ENCODE measurements at places on chromosomes 16 and 17.

GRCh38 chr17:60971515-60972369 is 294.1 kb downstream of the BCAS3 start:
- no peak for DNase-seq

DNA sequence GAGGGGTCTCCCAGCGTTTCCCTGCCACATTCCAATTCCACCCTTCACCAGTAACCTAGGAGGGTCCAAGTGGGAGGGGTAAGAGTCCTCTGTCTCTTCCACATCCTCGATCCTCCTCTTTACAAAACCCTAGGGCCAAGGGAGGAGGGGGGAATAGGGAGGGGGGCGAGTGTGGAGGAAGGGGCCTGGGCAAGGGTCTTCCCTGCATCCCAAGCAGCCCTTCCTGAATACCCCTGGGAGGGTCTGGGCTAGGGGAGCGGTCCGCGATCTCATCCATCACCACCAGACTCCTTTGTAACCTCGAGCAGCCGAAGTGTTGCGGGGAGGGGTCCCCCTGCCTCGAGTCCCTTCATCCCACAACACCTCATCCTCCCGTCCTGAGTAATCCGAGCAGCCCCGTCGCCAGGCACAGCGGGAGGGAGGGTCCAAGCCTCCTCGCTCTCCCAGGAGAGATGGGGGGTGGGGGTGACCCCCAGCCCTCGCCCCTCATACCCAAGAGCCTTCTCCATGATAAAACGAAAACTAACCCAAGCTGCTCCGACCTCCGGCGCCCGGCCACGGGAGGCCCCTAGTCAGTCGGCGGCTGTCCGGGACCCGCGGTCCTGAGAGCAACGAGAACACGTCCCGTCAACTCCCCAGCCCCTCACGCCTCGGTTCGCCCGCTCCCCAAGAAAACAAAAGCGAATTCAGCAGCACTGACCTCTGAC is 502 bp downstream of the SMPD3 start:
- no peak for DNase-seq

DNA sequence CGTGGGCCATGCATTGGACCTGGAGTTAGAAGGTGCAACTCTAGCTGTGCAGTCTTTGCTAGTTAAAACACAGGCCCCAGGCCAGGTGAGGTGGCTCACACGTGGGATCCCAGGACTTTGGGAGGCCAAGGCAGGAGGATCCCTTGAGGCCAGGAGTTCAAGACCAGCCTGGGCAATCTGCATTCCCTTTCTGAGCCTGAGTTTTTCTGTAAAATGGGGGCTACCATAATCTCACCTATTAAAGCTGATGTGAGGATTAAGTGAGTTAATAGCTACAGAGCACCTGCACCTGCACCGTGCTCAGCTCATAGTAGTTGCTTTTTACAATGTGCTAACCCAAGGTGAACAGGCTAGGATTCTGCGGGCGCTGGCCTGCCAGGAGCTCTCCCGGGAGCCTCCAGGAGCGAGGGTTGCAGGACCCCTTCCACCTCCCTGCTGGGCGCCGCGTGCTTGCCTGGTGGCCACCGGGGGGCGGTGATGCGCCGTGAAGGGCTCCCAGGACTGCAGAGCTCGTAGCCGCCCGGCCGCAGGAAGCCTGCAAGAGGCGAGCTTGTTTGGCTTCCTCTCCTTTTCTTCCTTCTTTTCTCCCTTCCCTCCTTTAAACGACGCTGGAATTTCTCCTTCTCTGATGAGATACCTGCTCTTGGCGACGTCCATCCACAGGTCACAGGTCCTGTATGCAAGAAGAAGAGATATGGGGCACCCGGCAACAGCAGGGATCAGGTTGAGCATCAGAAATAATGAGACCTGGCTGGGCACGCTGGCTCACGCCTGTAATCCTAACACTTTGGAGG is 51.3 kb downstream of the ZFP90 start:
- DNase-seq: no peak

- DNase-seq: no peak
These were observed 4.0 kb upstream of the CDH11 start for GRCh38 chr16:65125871-65126270.

DNA sequence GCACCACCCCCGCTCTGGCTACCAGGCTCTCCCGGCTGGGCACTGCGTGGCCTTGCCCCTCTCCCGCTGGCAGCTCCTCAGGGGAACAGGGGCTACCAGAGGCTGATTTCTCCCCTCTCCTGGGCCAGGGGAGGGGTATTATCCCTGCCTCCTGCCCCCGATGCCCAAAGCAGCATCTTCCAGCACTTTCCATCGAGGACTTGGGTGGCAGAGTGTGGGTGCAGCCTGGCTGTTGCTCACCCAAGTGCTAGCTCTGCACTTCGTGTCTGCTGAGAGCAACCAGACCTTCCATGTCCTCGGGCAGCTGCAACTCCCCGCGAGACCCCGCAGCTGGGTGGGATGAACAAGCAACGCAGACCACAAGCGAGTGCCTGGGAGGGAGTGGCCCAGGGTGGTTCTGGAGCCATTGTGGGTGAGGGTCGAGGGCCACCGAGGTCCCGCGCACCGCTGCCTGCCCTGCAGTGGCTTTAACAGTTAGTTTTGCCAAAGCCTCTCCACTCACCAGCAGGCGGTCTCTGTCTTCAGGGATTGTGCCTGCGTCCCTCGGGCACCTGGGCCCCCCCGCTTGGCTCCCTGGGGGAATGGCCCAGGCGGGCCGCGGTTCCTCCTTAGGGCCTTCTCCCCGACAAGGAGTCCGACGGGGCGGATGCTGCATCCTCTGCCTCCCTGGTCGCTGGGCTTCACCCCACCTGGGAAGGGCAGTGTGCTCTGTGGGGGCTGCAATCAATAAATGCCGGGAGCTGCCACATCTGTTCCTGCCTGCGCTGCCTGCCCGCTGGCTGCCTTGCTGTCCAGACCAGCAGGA is 8.4 kb downstream of the SLC25A10 start:
- no peak for DNase-seq

DNA sequence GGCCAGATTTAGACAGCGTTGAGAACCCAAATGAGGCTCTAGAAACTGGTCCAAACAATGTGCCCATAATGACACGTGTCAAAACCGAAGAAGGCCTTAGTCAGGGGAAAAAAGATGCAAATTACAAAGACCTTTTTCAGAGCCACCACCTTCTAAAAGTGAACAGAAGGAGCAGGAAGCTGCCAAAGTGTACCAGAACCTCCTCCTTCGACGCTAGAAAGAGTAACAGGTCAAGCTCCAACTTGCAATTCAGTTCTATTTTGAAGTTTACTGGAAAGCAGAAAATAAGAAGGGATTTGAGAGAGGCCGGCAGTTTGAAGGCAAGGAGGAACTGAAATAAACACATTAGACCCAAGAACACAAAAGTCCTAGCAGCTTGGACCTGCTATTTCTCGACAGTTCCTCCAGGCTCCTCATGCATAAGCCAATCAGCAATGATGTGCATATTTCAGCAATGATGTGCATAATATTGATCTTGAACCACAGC is 61.8 kb downstream of the XYLT1 start:
- no peak for DNase-seq

- DNase-seq: no peak
These were observed 199.4 kb downstream of the AATF start for GRCh38 chr17:37148156-37148555.

GRCh38 chr17:78601577-78602190 is 24.5 kb upstream of the DNAH17 start:
- DNase-seq: no peak

DNA sequence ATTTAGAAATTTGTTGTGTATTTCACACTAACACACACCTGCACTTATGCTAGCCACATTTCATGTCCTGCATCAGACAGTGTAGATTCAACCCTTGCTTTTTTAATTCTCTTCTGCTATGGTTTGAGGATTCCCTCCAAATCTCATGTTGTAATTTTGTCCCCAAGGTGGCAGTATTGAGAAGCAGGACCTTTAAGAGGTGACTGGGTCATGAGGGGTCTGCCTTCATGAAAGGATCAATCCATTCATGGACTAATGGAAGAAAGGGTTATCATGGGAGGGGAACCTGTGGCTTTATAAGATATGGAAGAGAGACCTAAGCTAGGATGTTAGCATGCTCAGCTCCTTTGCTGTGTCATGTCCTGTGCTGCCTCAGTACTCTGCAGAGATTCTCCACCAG is 1032.2 kb downstream of the CDH11 start:
- DNase-seq: no peak

DNA sequence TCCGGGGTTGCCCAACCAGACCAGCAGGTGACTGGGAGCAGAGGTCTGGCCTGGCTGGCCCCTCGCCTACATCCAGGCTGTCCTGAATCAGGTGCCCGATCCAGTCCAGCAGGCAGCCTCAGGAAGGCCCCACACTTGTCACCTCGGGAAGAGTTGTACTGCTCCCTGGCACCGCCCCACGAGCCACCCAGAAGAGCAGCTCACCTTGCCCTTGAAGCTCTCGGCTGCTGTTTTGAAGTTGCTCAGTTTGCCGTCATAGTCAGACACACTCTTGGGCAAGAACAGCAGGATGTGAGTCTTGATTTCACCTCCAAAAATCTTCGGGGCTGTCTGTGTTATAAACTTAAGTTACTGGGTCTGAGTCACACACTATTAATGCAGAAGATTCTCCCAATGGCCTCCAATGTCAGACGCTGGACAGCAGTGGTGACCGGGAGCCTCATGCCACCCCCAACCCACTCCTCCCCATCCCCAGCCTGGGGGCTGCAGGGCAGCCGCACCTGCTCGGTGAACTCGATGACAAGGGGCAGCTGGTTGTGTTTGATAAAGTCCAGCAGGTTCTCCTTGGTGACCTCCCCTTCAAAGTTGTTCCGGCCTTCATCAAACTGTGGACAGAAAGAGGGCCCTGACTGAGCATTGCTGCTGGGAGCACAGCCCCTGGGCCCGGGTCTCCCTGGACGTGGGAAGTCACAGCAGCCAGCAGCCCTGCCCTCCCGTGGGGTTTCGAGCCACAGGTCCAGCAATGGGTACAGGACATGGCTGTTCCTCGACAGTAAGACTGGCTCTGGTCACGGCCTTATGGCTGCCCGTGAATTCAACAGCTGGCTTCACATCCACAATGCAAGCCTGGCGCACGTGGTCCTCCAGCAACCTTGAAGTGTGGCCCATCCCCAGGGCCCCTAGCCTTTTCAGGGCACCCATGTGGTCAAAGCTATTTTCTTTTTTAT is 12.2 kb upstream of the PPP1R27 start:
- DNase-seq: no peak

GRCh38 chr16:83586461-83587200 is 221.1 kb upstream of the HSBP1 start:
- no peak for DNase-seq

DNA sequence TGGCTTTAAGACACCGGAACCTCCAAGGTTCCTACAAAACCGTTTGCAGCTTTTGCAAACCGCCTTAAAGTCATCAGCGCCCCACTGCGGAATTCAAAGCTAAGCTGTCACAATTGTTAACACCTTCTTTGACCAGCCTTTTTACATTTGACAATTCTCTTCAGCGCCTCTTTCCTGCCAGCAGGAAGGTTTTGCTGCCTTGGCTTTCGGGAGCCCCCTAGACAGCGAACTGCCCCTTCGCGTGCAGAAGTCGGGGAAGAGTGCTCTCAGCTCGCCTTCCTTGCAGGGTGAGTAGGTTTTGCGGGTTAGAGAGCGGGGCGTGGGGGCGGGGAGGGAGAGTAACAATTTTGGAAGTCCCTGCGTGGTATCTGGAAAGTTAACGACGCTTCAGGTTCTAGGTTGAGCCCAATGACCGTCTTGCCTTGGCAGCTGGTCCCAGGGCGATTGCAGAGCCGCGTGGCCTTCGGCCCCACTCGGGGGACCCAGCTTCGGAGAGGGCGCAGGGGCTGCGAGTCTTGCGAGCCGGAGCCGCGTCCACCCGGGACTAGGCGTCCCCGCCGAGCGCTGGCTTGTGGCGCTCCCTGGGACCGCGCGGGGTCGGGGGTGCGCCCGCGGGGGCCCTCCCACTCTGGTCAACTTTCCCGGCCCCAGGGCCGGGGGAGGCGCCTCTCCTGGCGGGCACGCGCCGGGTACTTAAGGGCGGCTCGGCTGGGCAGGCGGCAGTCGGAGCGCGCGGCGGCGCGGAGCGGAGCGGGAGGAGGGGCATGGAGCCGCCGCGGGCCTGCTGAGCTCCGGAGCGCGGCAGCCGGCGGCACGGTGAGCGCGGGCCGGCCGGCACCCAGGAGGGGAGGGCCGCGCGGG is at the start of gene HAS3:
HAS3 (plus strand) TSS at position 153 of the 861 bp plus-strand sequence. CDS start 3,743 bp downstream, outside the sequence.
- no peak for DNase-seq

- DNase-seq: no peak
These were observed 19.3 kb downstream of the IGFBP4 start for GRCh38 chr17:40462343-40463121.

GRCh38 chr16:68064791-68065365 is 20.3 kb upstream of the NFATC3 start:
- no peak for DNase-seq

DNA sequence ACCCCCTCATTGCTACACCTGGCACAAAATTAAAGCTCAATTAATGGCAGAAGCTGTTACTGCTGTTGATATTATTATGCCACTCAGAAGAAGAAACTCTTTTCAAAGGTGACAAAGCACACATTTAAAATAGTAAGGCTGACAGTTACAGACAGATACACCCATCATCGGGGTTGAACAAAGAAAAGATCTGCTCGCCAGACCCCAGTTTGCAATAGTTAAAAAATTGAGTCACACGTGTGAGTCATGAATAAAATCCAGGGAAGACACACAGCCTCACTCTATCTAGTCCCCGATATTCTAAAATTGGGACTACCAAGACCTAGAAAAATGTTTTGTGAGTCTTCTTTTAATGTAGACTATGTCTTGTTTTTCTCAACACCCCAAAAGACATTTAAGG is 330.0 kb upstream of the SOX9 start:
- no peak for DNase-seq

DNA sequence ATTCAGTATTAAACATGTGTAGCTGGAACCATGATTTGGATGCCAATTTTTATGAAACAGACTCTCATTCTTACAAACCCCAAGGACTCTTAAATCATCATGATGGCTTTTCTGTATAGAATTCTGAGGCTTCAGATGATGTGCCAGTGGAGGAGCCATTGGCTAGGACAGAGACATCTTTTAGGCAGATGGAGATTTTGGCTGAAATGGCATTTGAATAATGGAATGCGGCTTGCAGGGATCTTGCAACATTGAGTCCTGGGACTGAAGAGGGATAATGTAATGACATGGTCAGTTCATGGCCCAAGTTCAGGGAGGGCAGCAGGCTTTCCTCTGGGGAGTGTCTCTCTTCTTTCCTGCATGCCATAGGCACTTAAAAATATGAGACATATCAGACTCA is 172.4 kb downstream of the ABCA8 start:
- no peak for DNase-seq

DNA sequence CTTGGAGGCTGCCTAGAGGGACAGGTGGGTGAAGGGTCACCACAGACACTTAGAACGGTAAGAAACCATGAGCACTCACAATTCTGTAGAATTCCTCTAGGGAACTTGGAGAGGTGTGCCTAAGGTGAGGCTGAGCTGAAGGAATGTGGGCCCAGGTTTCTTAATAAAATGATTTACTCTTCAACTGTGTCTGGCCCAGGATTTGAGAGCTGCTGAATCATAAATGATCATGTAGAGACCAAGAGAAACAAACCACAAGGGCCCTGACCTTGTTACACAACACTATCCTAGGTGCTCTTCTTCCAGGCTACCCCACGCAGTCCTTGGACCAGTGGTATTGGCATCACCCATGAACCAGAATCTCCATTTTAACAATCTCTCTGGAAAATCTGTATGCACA is 27.7 kb downstream of the ZNF18 start:
- DNase-seq: no peak

GRCh38 chr17:8916466-8916865 is 49.0 kb upstream of the PIK3R6 start:
- no peak for DNase-seq

All from vagina (tissue), 2 donors.